Endothelial cell of umbilical vein (primary cell): ENCODE measurements at places on chromosomes 3 and 15.

DNA sequence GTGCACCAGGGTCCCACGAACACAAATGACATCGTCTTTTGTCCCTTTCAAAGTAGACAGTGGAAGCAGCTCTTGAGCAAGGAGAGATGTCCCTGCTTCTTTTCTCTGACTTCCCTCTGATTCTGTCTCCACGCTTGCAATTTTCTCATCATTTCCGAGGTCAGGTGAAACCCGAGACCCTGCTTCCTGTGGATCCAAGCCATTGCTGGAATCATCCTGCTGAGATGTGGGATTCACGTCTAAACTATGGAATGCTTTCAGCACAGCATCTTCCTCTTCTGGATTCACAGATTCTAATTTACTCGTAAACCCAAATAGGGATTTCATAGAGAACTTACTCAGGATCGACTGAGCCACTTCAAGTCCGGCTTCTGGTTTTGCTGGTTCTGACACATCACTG is 127.1 kb downstream of the FMN1 start:
- H3K27ac ChIP-seq, result no peak overlapping the region
- DNase-seq, result no peak
- H3K4me3 ChIP-seq, result no peak overlapping the region
- peaks cover 3% of the 10 kb centered on the region for H3K27me3 ChIP-seq

DNA sequence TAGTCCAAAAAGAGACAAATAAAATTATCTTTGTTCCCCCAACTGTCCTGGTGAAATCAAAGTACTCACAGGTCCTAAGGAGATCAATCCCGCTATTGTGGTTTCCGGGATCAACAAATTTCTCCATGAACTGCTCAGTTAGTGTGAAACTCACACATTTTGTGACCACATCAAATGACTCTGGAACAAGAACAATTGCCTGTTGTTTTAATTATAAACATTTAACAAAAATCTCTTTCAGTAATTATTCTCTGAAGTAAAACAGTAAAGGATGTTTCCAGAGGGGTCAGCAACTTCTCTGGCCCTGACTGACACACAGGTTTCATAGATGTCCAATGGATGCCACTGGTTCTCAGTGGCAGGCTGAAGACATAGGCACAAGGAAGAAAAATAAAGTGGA is 3.9 kb downstream of the CLDND1 start:
- H3K36me3 ChIP-seq, result peaks cover 18% of the 10 kb centered on the region
- no peak for DNase-seq

- no peak overlapping the region for H3K4me3 ChIP-seq
- no peaks in the 10 kb centered on the region for H3K36me3 ChIP-seq
- H3K27ac ChIP-seq, result no peak overlapping the region
- H3K4me1 ChIP-seq, result no peaks in the 10 kb centered on the region
- DNase-seq, result no peak
Observed at GRCh38 chr15:96598514-96598913, 268.0 kb downstream of the NR2F2 start.

- H3K36me3 ChIP-seq, result no peaks in the 10 kb centered on the region
- DNase-seq, result peak; percentile 82
- H3K4me1 ChIP-seq, result peaks cover 12% of the 10 kb centered on the region
Observed at GRCh38 chr15:74950078-74950908, 6.3 kb downstream of the RPP25 start.

DNA sequence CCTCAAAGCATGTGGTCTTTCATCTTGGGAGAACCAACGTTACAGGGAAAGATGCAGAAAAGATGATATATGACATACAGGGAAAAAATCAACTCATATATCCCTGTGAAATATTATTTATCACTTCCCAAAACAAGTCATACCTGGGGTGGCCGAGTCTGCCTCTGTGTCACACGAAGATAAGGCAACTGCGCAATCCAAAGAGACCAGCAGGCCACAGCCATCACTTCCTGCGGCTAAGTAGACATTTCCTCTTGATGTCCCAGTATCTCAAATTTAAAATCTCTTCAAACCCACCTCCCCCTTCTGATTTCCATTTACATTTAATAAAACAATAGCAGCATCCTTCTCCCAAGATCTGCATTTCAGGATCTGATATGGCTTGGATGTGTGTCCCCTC is 71.5 kb downstream of the IGF2BP2 start:
- H3K27ac ChIP-seq, result no peak overlapping the region
- no peak overlapping the region for H3K4me3 ChIP-seq
- no peaks in the 10 kb centered on the region for H3K27me3 ChIP-seq
- H3K4me1 ChIP-seq, result peaks cover 10% of the 10 kb centered on the region
